ENCODE measurements at places on chromosomes 6 and 20.

DNA sequence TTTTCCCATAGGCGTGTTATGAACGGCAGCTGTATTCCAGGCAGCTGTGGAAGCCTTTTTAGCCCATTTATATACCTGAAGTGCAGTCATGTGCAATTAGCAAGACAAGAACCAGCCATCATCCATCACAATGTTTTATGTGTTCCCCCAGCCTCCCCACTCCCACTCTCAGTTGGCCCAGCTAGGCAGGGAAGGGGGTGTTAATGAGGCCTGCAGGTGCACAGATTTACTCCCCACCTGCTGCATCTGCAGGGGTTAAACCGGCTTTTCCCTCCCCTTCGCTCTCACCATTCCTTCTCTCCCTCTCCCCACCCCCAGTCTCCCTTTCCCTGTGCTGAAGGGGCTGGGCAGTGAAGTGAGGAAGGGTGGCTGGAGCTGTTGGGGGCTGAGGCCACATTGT is 149.8 kb upstream of the AKAP12 start:
- no peak for DNase-seq

GRCh38 chr6:87641065-87641692 is 51.2 kb downstream of the ORC3 start:
- DNase-seq, result peak; percentile 18

DNA sequence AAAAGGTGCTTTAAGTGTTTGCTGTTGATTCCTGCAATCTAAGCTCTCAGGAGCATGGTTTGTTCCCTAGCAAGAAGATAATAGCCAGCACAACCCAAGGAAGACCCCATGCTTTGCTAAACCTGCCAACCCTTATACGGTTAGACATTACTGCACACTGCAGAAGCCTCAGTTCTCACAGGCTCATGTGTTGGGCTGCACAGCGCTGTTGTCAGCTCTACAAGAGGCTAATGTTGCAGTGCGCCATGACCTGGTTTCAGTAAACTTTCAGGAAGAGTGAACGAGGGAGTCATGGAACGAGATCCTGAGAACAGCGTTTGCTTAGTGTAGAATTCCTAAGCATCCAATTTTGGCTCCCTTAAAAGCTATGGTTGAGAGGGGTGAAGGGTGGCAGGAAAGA is 218.5 kb downstream of the ARHGAP18 start:
- no peak for DNase-seq

DNA sequence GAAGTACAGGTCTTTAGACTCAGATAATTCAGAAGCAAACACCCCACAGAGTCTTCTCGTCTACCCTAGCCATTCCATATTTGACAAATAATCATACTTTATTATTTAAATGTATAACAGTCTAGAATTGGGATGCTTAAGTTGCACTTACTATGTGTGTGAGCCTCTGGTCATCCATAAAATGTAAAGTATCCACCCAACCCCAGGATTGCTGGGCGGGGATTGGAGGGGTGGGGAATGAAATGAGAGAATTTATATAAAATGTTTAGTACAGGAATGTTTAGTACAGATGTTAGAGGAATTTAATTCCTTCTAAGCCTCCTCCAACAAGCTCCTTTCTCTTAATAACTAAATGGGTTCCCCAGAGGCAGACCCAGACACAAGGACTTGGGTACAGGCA is 16.9 kb downstream of the BNIP5 start:
- no peak for DNase-seq

- peak; percentile 26 for DNase-seq
These were observed 72.5 kb downstream of the ITCH start for GRCh38 chr20:34435589-34435988.

- DNase-seq, result peak; percentile 86
These were observed 15.0 kb downstream of the ALDH8A1 start for GRCh38 chr6:134934793-134935485.

- DNase-seq, result no peak
These were observed 550.7 kb upstream of the FLRT3 start for GRCh38 chr20:14888134-14888533.

GRCh38 chr6:52498538-52499017 is 78.3 kb downstream of the TRAM2 start:
- DNase-seq, result no peak

DNA sequence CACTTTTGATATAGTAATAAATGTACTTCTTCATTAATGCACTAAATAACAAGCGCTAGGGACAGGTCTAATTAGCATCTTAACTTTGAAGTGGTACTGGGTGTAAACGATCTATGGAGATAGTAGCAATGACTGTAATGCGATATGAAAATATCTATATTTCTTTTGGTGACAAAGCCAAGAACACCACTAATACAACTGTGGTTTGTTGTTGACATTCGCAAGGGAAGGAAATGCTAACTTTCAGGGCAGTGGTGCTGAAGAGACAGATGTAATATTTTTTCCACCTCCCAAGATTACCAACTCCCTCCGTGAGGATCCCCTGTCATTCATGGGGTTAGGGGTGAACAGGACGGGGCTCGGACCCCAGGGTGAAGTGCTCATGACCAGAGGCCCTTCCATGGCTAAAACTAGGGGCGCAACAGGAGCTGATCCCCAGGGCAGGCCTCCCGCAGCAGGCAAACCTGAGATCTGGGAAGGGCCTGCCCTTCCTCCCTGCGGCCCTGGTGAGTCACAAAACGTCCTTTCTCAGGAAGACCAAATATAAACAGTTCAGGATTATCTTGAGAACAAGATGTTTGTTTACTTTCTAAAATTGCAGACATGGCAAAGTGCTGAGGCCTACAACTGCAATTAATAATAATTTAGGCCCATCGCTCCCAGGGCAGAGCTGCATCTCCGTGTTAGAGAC is 65.0 kb upstream of the TOX2 start:
- no peak for DNase-seq

DNA sequence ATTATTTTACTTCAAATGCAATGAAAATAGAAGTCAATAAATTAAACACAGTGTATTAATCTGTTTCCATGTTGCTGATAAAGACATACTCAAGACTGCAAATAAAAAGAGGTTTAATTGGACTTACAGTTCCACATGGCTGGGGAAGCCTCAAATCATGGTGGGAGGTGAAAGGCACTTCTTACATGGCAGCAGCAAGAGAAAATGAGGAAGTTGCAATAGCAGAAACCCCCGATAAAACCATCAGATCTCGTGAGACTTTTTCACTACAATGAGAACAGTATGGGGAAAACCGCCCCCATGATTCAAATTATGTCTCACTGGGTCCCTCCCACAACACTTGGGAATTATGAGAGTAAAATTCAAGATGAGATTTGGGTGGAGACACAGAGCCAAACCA is 82.2 kb downstream of the GPR63 start:
- no peak for DNase-seq

DNA sequence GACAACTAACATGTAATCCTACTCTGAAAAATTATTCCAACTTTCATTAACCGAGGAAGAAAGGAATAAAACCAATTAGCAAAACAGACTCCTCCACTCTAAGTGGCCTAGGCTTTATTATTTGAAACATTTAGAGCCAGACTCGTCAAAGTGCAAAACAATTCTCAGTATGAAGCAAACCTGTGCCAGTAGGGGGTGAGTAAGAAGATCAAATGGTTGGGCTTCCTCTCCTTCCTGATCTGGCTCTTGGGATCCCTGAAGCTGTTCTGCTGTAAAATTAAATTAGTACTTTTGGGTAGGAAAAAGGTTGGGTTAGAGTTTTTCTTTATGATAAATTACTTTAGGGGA is 177.6 kb upstream of the MAN1A1 start:
- DNase-seq, result no peak

DNA sequence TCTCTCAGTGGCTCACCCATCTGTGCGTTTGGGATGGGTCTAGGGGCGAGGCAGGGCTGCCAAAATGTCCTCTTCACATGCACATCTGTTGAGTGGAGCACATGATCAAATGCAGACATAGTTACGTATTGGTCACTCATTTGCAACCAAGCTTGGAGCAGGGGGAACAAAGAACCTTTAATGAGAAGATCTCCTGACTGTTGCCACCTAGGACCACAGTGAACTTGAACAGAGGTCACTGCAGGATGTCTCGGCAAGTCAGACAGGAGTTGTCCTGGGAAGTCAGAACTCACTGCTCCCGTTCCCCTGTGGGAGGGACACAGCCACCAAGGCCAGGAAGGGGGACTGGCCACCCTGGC is 73.4 kb downstream of the SSR1 start:
- DNase-seq, result no peak

DNA sequence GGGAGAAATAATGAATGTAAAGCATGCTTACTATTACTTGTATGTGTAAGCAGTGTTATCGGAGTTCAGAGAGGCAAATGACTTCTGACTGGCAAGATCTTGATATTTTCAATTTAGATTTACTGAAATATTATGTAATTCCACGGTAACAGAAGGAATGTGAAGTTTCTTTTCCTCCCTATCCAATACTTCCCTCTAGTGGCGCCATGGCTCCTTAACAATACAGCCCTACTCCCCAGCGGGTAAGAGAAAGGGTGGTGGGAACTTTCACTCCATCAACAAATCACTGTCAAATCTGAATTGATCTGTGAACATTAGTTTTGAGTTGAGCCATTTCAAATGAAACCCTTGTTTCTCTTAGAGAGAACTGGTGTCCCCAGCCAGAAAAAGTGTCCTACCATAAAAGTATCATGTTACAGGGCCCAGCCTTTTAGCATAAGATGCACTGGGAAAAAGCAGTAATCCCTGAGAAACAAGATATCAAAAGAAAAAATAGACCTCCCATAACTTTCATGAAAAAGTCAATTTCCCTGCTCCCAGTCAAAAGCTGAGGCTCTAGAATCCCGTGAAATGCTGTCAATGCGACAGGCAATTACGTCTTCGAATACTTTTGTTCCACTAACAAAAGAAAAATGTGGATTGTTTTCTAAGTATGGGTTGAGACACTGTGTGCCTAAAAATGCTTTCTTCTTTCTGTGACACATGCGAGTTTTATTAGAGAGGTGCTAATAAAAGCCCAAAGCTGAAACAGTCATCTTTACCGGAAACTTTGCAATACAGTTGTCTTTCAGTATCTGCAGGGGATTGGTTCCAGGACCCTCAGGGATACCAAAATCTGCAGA is 12.9 kb downstream of the COX7A2 start:
- DNase-seq, result peak; percentile 54

DNA sequence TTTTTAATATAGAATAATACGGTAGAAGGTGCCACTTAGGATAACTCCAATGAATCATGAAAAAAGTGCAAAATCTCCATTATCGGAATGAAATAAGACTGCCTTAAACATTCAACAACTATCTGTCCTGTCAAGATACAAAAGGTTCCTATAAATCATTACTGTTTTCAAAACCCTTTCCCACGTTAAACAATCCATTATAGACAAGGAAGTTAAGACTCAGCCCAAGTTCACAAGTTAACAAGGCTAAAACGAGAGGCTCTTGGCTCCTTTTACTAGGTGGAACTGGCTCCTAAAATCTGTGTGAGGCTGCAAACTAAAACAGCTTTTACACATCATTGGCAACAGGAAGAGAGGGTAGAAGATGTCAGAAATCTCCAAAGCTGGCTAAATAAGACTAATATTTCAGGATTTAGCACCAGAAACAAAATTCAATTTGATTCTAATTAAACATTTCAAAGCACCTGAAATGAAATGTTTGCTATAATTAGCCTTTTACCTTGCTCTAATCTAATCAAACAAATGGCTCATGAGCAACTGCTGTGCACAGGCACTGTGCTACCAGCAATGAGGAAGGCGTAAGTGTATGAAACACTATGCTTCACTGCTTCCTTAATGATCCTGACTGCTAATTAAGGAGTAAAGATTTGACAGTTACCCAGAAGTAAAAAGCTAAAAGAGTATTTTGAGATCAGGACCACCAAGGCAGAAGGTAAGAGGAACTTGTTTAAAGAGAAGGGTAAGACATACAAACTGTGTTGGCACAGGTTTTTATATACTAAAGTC is 109.7 kb downstream of the DST start:
- DNase-seq, result no peak

DNA sequence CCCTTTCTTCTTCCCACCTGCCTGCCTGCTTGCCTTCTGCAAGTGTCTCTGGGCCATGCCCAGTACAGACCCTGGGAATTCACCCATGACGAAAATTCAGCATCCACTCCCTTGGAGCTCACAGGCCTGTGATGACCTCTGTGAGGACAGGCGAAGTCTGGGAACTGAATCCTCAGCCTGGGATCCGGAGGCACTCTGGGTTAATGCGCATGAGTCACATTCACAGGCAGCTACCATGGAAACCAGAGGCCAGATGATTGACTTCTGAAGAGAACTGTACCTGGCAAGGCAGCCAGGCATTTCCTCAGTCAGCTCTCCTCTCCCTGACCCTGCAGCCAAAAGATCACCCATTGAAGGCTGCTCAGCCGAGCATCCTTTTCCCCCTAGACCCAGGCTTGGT is 41.0 kb downstream of the SLC9A8 start:
- DNase-seq, result peak; percentile 90

All from kidney tubule cell (primary cell).